Stimulated activated CD4-positive, alpha-beta T cell treated with anti-CD3 and anti-CD28 coated beads, Interleukin-12 subunit alpha, Interleukin-12 subunit beta, amount 100 ng/mL, for 24 hours (primary cell): ENCODE measurements at places on chromosomes 4 and X.

DNA sequence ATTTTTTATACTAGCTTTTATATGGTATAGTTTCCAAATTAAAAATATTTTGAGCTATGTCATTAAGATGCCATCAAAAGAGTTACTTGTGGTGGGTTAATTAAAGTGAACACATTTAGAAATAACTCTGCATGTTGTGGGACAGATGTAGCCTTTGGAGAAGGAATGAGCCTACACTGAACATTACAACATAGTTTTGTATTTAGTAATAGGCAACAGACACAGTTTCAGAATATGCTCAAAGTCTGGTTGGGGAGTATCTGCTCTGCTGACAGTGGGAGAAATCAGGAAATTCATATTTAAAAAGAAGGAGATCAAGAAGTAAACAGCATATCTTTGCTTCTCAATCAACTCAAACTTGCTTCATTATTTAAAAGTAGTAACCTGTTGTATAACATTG, 23.7 kb downstream of the EMCN start:
- no peak for DNase-seq

DNA sequence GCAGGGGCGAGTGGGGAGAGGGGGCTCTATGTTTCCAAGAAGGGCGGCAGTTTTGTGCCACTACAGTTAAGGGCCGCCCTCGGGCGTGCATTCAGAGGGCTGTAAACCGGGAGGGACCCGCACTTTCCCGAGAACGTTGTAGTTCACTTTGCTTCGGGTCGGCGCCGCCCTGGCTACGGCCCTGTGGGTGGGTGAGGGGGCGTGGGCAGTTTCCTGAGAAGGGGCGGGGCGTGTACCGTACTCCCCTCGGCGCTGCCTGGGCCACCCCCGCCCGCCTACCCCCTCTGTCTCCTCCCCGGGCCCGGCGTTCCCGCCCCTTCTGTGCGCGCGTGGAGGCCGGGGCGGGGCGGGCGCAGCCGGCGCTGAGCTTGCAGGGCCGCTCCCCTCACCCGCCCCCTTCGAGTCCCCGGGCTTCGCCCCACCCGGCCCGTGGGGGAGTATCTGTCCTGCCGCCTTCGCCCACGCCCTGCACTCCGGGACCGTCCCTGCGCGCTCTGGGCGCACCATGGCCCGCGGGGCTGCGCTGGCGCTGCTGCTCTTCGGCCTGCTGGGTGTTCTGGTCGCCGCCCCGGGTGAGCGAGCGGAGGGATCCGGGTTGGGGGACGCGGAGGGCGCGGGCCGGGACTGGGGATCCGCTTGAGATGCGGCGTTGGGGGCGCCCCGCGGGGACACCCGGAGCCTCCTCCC, at the start of gene CD99:
CD99 (plus strand) TSS at position 440 of the 687 bp plus-strand sequence; CDS start at position 506, 66 bp downstream.
- DNase-seq: peak; percentile 66

- no peak for DNase-seq
Measured at GRCh38 chr4:10023050-10023419, 1.7 kb upstream of the SLC2A9 start.

- peak; percentile 93 for DNase-seq
Measured at GRCh38 chr4:103019308-103020124, at the start of gene SLC9B1. Gene SLC9B1, minus strand, starts transcription at chr4:103019705. Its CDS starts 27,994 bp downstream, at chr4:102991711.

DNA sequence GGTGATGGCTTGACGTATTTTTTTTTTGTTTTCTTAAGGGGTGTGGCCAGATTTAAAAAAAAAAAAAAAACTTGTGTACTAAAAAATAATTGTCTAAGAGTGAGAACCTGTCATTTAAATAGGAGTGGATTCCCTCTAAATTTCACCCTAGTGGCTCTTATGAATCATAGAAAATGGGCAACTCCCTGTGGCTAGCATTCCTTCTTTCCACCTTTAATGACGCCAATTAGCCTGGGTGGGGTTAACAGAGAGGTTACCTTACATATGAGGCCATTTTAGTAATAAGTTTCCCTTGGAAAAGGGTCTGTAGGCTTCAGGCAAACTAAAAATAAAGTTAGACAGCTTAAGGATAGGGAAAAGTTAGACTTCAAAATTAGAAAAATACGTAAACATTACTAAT, 223.5 kb upstream of the FAM241A start:
- no peak for DNase-seq

DNA sequence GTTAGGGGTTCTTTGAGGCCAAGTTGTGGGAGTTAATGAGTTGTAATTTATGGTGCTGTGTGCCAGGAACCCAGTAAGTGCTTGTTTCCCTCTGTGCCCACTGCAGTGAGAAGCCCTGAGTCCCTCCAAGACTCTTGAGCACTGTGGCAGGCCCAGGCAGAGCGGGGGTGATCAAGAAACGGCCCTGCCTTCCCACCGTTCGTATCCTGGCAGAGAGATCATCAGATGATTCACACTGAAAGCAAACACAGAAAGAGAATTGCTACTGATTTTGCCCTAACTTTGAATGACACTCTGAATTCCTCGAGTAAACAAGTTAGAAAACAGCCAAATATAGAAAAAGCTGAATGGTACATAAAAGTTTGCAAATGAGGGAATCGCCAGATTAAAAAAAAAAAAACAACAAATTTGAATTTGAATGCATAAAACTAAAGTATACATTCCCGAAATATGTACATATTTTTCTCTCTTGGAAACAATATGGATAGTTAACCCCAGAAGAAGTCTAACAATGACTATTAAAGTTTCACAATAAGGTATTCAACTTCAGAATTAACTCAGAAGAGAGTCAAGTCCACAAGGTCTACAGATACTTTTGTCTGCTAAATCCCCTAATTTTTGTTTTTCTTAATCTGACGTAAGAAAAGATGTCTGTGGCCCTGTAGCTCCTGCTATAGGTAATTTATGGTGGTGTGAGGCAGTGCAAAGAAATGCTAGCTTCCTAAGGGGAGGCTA, 71.8 kb downstream of the AFAP1 start:
- no peak for DNase-seq

DNA sequence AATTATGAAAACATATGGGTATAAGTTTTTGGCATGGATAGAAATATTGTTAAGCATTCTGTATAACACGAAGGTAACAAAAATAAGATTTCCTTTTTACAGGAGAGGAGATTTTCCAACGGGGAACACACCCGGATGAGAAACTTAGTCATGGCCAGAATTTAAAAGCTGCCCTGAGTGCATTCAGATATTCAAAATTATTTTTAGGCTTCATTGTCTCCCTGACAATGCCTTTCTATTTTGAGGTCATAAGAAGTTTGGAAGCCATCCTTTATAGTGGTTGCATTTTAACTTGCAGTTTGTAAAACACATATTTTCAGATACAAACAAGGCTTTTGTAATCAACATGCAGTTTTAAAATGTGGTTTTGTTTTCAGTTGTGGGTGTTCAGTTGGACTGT, 357.5 kb upstream of the FAM47C start:
- DNase-seq: no peak

DNA sequence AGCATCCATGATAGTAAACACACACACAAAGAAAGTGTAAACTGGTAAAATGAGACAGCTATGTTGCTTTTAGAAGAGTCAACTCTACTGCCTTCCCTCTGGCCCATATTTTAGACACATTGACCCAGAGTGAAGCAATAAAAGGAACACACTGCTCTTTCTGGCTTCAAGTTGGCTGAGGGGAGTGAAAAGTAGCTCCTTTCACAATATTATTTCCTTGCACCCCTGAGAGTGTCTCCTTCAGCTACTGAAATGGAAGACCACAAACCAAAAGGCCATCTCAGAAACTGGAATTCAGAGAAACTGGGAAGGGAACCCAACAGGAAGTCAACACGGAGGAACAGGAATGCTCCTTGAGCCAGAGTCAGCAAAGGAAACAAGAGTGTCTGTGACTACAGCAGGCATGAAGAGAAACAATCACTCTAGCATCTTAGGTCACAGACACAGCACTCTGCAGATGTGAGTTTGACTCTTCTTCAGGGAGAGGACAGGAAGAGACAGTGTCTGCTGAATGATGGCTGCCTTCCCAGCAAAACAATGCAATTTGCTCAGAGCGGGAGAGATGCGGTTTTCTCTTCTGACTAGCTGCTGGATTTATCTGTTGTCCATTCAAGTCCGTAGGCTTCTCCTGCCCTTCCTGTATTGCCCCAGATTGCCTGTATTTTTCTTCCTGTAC, 106.7 kb downstream of the SPATA18 start:
- DNase-seq: no peak

DNA sequence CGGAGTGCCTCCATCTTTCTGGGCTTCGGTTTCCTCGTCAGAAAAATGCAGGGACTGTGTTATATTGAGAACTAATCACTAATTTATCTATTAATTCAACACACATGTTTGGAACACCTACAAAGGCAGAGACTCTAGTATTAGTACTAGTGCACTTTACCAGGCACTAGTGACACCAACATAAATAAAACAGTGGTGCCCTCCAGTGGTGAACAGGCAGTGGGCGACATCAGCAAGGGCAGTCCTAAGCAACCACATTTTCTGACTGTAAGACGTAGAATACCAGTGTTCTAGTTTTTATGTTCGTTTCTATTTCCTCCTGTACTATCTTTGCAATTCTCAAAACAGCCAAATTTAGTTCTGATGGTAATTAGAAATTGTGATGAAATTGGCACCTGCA, 69.1 kb upstream of the UCP1 start:
- no peak for DNase-seq

DNA sequence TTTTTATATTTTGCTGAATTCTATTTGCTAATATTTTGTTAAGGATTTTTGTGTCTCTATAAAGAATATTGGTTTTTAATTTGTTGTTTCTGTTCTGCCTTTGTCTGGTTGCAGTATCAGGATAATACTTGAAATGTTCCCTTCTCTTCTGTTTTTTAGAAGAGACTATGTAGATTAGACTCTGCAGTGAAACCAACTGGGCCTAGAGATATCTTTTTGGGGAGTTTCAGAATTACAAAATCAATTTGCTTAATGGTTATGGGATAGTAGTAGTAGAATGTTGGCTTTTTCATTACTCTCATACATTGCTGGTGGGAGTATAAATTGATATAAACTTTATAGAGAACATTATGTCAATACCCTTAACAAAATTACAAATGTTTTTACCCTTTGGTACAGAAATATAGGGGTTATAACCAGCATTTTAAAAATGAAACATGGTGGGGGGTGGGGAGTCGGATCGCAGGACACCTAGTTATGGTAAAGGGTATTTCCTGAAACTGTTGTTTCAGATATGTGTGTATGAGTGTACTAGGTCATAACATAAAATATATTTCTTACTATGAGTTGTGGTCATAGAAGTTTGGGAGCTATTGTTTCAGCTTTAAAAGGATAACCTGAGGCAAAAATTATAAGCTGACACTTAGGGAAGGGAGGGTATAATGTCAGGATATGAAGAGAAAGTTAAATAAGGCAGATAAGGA, 29.0 kb downstream of the CLOCK start:
- no peak for DNase-seq

DNA sequence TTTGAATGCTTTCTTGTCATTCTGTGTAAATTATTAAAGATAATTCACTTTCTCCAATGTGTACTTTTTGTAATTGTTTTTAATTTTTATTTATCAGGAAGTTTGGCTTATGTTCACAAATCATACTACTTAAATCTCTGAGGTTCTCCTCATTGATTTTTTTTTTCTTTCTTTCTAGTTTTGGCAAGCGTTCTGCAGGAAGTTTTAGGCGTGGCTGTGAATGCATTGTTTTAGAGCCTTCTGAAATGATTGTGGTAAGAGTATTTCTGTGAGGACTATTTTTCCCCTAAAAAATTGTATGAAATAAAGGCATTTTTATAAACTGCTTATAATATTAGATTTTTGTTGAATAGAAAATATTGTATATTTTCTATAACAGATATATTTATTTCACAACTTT, 135.8 kb downstream of the RAPGEF2 start:
- DNase-seq: no peak

DNA sequence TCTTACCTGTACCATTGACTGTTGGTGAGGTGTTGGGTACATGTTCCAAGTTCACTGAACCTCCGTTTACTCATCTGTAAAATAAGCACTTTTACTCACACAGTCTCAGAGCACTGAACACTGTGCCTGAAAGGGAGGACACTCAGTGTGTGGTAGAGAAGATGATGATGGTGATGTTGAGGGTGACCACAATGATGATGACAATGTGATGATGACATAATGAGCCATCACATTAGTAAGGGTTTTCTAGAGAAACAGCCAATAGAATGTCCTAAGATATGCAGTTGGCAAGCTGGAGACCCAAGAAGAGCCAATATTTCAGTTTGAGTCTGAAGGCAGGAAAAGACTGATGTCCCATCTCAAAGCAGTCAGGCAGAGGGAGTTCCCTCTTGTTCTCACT, 315.4 kb upstream of the IGFBP7 start:
- DNase-seq: no peak

DNA sequence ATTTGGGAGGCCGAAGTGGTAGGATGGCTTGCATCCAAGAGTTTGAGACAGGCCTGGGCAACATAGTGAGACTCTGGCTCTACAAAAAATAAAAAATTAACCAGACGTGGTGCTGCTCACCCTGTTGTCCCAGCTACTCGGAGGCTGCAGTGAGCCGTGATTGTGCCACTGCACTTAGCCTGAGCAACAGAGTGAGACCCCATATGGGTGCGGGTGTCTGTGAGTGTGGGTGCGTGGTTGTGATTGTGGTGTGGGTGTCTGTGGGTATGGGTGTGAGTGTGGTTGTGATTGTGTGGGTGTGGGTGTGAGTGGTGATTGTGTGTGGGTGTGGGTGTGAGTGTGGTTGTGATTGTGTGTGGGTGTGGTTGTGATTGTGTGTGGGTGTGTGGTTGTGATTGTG, 114.6 kb downstream of the UBE2K start:
- no peak for DNase-seq

GRCh38 chr4:90536408-90536807, 409.2 kb downstream of the CCSER1 start:
- no peak for DNase-seq

DNA sequence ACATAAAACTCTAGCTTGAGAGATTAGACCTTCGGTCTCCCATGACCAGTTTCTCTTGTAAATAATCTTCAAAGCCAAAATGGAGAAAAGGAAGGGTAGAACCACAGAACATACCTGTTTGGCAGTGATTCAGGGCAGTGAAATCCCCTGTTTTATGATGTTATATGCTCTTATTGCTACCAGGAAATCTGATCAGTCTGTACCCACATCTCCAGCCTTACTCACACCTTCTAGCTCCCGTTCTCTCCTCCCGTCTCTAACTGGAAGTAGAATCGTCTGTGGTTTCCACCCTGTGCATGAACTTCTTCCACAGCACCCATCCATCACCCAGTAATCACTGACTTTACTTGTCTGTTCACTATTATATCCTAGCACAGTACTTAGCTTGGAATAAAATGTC, 42.9 kb downstream of the NKX6-1 start:
- no peak for DNase-seq
